ENCODE measurements at places on chromosomes 5 and 9. TPM values are rescaled to one million over a fixed set of nuclear protein-coding genes. Genes with fewer than 3 reads are reported as not detected.

- no peak for DNase-seq
These were observed 163.7 kb upstream of the ACO1 start for GRCh38 chr9:32220750-32221149.

DNA sequence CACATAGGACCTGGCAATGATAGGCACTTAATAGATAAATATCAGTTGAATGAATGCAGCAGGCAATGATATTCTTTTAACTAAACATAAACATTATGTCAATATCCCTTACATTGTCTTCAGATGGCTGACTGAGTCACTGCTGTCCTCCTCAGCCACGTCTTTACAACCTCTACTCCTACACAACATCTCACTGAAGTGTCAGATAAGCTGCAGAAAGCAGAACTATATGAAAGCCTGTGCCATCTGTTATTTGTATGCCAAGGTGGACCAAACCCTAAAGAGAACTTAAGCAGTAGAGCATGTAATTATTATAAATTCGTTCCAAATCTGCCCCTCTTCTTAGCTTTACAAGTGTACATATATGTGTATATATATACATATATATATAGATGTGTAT, 271.2 kb downstream of the RASEF start:
- no peak for DNase-seq

DNA sequence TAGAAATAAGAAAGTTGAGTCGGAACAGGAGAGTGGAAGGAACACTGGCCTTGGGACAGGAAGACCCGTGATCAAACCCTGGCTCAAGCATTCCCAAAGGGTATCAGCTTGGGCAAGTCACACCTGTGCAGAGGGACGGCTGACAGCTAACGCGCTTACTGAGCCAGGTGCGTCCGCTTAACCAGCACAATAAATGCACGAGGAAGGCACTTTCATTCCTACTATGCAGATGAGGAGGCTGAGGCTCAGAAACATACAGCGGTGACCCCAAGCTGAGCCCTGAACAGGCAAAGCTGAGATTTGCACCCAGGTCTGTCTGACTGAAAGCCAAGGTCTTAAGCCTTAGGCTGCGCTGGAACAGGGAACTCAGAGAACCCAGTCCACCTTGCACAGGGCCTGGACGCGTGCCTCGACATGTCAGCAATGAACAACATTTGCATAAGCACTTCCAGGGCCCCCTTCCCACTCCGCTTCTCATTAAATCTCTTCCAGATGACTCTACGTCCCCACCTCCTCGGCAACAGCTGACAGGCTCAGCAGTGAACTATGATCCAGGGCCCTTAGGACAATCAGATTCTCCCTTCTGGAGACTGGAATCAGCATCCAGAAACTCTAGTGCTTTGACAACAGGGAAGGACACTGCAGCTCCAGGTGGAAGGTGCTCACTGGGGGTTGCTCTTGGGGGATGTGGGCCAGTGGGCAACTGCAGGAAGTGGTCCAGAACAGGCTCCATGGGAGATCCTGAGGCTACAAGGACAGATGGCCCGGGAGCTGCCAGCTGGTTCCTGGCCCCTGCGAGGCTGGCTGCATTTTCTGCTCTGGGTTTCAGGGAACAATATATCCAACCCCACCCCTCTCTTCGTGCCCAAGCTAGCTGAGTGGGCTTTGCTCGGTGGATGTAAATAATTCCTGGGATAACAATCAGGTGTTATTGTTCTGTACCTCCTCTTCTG, 35.2 kb downstream of the SH3PXD2B start:
- DNase-seq: peak; percentile 89

Gene ASTN2
- polyA plus RNA-seq: 6.5 TPM

Gene SH3TC2
- 1.3 TPM for polyA plus RNA-seq

DNA sequence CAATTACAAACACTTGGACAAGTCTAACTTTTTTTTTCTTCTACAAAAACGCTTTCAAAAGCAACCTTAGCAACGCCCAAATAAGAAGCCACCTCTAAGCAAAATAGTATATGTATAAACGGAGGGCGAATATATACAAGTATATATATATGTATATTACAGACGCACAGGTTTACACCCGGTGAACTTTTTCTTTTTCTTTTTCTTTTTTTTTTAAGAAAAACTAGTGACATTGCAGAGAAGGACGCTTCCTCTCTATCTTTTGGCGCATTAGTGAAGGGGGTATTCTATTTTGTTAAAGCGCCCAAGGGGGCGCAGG, 200 bp downstream of the NPR3 start:
- DNase-seq: no peak

DNA sequence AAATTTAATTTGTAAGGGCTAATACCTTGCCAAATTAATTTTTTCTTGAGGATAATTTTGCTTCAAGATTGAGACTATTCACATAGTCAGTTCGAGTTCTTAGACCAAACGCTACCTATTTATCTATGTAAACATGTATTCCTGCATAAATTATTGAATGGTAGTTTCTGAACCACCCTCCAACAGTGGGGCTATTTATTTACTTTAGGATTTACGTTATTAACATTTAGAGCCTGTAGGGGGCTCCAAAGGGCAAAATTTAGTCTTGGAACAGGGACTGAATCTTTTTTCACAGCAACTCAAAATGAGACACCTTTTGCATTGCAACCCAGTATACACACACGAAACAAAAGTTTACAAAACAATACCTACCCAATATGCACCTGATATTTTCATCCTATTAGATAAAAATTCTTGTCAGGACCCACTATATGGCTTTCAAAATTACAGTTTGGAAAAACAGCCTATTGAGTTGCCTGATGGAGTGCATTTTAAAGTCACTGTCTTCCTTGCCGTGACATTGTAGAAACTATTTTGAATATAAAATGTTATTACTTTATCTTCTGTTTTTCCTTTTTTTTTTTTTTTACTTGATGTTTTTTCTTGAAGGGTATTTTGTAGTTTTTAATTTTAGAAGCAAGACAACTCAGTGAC, 47.1 kb upstream of the POU4F3 start:
- DNase-seq: peak; percentile 25

GRCh38 chr5:52771343-52772039, 16.2 kb upstream of the ITGA1 start:
- no peak for DNase-seq

Gene SLC22A4
- 3.2 TPM for polyA plus RNA-seq

DNA sequence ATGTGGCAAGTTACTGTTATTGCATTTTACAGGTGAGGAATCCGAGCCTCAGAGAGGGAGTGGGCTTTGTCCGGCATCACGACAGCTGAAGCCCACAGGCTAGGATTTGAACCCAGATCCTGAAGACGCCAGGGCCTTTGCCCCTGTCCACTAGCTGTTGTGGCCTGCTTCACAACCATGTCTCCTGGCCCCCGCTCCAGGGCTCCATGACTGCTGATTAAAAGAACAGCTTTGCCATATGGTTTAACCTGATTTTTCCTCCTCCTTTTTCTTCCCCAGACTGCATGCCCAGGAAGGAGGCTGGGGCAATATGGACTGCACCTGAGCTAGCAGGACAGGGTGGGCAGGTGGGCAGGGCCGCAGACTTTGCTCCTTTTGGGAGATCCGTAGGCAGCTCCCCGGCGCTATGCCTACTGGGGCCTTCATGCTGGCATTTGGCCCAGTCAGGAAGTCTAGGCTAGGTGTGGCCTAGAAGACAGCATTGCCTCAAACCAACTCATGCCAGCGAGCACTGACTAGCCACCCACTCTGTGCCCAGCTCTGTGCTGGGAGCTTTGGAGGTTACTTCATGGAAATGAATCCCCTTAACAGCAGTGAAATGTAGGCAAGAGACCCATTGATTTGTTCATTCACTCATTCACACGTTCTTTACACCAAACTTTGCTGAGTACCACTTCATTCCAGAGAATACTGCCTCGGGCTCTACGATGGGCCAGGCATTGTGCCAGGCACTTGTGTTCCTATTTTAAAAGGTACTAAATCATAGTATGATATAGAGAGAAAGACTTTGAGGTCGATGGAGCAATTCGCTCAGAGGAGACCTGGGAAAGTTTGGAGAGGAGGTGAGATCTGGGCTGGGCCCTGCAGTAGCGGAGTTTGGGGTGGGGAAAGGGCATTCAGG, 94.3 kb upstream of the CPEB4 start:
- no peak for DNase-seq

DNA sequence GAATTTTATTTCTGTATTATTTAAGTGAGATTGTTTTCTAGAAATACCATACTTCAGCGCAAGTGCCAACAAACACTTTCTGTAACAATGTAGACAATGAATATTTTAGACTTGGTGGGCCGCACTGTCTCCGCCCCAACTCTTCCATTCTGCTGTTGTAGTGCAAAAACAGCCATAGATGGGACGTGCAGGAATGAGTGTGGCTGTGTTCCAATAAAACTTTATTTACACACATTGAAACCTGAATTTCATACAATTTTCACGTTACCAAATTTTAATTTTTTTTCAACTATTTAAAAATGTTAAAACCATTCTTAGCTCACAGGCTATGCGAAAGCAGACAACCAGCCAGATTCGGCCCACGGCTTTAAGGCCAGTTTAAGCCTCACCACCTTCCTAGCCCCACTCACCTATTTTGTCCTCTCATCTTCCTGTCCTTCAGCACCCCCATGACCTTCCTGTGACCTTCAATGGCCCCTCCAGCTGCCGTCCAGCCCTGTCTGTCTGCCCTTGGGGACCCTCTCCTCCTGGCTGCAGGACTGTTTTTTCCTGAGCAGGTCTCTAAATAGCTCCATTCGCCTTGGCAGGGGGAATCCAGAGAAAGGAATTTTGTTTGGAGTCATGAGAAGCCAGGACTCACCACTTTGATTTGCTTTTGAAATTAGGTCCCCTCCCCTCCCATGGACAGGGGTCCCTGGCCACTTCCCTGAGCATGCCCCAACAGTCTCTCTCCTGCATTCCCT, 11.2 kb upstream of the ANXA6 start:
- no peak for DNase-seq

Gene EQTN
- not detected for polyA plus RNA-seq

- no peak for DNase-seq
These were observed 521.3 kb downstream of the KCTD16 start for GRCh38 chr5:144691936-144692335.

- no peak for DNase-seq
These were observed 12.2 kb upstream of the TMEM252 start for GRCh38 chr9:68552700-68553476.

DNA sequence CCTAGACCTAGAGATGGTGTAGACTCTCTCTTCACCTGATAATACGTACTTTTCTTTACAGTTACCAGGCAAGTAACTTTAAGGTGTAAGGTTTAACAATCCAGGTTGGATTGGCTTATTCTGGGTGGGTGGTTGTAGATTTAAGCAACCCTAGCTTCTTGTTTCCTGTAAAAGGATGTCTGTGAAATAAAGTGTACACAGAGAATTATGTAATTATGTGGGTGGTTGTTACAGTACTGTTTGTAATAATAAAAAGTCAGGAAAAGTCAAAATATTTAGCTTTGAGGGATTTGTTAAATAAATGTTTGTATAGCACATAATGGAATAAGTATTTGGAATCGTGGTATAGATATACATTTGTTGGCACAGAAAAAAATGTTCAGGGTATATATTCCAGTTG, 43.7 kb upstream of the F2R start:
- no peak for DNase-seq

- DNase-seq: no peak
These were observed 661.8 kb downstream of the DTWD2 start for GRCh38 chr5:118326481-118327045.

- DNase-seq: no peak
These were observed 828 bp upstream of the TRIO start for GRCh38 chr5:14142202-14142826.

Gene ECSCR
- 31.1 TPM for polyA plus RNA-seq

Gene TNFSF8
- 1.0 TPM for polyA plus RNA-seq

GRCh38 chr5:67921004-67921601, 294.5 kb upstream of the PIK3R1 start:
- no peak for DNase-seq

Gene SLC30A5
- 43.0 TPM for polyA plus RNA-seq
